ENCODE measurements at places on chromosomes 5 and 9.

- no peak for DNase-seq
Observed at GRCh38 chr5:77250021-77250420, 39.5 kb downstream of the PDE8B start.

DNA sequence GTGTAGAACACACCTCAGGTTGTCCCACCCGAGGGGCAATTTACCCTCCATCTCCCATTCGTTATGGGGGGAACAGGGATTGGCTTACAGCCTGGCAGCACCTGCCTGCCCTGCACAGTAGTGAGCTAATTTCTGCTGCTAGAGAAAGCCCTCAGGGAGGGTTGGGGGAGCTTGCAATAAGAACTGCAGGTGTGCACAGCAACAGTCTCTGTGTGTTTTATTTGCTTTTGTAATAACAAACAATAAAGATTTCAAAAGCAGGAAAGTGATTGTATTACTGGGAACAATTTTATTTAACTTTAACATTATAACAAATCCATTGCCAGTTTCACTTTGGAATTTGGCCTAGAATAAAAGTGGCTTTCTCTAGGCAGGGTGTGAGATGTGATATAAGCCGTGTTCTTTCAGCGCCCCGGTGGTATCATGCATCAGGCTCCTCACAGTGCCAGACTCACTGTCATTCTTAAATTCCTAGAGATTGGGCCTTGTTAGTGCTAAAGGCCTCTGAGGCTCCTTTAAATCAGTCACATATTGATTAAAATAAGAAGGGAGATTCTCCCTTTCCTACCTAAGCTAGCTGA is 81.1 kb downstream of the RMI1 start:
- no peak for DNase-seq

- DNase-seq = no peak
Observed at GRCh38 chr9:88651682-88652633, 117.0 kb downstream of the NXNL2 start.

GRCh38 chr5:132013006-132013689 is 1.7 kb upstream of the ACSL6 start:
- no peak for DNase-seq

- DNase-seq = no peak
Observed at GRCh38 chr5:9500625-9501024, 45.2 kb downstream of the SEMA5A start.

DNA sequence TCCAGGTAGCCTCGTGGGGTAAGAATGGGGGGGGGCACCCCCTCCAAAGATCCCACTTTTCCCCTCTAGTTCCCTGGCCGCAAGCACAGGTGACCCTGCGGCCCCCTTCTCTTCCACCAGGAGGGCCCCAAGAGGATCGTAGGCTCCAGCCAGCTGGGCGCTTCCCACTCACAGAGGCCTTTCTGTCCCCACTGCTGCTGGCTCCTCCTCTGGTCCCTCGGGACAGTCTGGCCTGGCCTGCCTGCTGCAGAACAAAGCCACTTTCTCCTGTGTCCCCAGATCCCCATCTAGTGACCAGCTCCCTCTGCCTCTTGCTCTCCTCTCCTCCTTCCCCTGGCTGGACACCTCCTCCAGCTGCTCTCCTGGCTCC is 534 bp upstream of the SAPCD2 start:
- DNase-seq = no peak

DNA sequence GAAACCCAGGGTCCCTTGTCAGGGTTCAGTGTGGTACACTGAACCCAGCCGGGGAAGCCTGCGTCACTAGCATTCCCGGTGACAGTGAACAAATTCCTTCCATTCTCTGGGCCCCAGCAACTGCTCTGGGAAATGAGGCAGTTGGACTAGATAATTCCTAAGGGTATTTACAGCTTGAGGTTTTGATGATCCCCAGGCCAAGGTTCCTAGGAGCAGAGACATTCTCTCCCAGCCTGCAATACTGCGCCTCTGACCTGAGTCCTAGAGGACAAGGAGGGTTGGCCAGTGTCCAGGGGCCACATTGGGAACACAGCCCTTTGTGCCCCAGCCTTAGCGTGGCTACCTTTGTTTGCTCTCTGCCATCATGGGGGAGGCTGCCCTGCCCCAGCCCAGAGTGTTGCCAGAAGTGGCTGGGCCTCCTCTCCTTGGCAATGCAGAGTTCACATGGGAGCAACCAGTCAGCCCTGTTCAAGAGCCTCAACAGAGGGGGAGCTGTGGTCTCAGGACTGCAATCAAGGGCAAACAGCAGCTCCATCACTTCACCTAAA is 178.2 kb downstream of the SEC61B start:
- no peak for DNase-seq

DNA sequence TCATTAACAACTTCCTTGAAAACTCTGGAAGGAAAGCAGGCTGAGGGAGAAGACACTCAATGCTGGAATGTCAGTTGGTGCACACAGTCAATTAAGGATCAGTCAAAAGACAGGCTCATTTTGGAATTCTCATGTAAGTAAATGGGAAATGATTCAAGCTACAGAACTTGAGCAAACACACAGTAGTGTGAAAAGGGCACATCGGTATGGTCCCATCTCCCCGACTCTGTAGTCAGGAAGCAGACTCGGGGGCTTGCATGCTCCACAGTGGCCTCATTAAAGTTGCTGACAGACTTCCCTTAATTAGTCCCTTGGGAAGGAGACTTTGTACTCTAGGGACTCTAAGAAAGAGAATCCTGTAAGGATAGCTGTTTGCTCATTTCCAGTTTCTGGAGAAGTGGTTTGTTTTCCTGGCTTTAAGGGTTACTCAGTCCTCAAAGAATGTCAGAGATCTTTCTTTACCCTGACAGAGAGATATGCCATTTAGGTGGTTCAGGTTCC is 339.2 kb downstream of the ADAMTS6 start:
- no peak for DNase-seq

DNA sequence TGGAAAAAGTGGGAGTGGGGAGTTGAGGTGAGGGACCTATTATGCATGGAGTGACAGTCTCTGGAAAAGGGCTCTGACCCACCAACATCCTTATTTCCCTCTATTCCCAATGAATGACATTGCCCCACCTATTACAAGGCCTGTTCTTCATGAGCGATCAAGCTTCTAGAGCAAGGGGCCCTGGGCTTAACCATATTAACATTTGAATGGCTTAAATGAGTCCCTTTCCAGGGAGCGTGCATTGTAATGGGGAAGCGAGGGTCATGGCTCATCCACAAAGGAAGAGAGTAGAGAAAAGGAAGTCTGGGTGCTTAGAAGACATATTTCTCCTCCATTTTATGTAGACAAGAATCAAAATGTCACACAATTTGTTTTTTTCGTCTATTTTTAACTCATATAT is 255.5 kb downstream of the CAAP1 start:
- DNase-seq = no peak

DNA sequence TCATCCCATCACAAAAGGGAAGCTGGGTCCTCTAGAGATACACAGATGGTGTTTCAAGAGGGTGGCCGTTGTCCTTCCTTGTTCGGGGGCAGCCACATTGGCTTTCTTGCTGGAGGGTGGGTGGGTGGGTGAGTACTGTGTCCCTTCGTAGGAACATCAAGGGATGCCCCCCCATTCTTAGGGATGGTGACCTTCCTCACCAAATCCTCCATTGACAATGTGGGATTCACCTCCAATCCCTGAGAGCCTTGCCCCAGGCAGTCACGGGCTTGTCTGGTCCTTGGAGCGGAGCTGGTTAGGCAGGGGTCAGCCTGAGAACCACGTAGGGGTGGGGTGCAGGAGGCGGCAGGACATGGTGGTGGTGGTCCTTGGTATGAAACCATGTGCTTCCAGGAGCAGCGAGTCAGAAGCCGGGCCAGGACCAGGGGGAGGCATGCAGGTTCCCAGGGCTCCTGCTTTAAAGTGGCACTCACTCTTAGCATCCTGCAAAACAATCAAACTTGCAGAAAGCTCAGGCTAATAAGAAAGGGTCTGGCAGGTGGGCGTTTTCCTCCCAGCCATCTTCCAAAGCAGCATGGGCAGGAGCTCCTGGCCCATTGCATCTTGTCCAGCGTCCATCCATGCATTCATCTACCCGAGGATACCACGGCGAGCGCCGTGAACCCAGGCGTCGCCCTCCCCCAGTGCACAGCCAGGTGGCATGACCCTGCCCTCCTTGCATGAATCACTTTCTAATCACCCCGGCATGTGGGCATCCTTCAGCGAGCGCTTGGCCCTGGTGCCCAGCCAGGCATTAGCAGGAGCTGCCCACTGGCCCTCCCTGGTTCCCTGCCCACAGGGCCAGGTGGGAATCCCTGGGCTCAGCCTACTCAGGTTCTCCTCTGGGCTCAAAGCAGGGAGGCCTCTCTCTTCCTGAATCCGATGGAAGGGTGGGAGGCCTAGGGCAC is 76.4 kb downstream of the NTNG2 start:
- DNase-seq = no peak

DNA sequence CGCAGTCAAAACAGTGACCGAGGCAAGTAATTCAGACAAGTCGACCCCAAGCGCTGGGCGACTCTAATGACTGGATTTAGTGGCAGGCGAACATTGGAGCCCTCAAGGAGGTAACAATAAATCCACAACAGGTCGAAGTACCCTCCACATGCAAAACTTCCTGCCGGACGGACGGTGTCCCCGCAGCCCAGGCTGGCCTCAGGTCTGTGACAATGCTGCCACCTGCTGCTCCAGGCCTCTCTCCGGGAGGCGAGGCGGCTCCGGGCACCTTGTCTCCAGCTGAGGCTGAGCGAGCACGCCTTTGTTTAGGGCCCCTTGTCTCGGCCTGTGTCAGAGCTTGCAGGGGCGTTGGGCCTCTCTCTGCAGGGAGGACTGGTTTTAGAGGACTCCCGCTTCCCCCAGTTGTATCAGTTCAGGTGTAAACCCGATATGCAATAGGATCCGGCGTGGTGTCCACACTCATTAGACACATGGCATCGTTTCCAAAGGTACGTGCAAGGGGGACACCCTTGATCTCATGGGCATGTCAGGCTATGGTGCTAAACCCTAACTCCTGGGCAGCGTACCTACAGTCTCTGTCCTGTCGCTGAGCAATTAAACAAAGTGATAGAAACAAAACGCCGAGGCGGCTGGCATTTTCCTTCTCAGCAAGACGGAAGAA is 628.0 kb upstream of the ADAMTS16 start:
- no peak for DNase-seq

DNA sequence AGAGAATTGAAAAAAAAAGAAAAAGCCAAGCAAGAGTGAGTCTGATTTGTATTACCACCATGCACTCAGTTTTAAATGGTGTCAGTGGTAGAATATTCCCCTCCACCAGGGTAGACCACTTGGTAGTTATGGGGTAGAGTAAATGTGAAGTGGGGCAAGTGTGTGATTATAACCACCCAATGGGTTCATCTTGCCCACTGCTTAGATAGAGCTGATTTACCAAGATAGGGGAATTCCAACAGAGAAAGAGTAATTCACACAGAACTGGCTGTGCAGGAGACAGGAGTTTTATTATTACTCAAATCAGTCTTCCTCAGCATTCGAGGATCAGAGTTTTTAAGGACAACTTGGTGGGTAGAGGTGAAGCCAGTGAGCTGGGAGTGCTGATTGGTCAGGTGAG is 113.3 kb upstream of the RAI14 start:
- DNase-seq = no peak

- no peak for DNase-seq
Observed at GRCh38 chr9:14989811-14990210, 79.6 kb upstream of the FREM1 start.

DNA sequence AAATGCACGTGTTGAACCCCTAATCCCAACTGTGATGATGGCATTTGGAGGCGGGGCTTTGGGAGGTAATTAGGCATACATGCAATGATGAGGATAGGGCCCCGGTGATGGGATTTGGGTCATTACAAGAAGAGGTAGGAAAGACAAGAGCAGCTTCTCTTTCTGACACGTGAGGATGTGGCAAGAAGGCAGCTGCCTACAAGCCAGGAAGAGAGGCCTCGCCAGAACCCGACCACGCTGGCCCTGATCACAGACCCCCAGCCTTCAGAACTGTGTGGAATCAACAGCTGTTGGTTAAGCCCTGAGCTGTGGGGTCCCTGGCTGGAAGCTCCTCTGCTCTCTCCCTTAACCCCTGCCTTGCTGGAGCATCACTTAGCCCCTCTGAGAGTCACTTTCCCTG is 57.5 kb downstream of the COL23A1 start:
- DNase-seq = no peak

DNA sequence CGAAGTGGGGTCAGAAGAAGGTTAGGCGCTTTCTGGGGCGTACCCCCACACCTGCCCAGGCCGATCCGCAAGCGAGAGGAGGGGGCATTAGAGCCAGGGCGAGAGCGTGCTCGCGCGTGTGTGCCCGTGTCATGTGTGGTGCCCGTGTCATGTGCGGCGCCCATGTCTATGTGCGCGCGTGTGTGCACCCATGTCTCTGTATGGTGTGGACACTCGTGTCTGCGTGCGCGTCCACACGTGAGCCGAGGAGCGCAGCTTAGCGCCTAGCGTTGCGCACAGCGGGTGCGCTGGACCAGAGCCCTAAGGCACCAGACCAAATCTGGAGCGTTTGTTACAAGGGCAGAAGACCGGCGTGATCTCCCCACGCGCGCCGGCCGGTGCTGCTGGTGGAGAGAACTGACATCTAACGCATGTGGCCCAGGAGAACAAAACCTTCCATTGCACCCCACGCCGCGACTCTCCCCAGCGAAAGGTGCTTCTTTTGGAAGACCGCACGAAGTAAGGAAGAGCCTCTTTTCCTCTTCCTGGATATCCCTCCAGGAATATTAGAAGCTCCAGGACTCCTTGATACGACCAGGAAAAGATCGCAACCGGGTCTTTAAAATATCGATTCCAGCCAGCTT is 644 bp downstream of the NIM1K start:
- DNase-seq = no peak

DNA sequence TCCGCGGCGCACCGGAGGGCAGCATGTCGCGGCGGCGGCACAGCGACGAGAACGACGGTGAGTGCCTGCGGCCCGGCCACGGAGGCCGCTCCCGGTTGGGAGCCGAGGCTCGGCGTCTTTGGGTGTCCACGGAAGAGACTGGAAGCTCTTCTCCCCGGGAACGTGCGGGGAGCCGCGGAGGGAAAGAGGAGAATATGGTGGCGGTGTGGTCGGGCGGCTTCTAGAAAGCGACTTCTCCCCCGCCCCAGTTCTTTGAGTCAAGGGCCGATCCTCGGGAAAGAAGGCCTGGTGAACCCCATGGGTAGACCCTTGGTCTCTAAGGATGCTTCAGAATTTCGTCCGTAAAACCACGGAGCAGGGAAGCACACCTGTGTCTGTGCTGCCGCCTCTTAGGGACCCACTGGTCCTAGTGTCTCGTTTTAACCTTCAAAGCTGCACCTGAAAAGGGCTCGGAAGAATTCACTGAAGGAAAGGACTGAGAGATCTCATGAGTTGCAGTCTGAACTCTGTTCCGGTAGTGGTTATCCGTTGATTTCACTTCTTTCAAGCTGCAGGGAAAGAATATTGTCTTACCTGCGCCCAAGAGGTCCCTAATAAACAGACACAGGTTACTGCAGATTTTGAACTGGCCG is 354 bp downstream of the NCBP1 start:
- DNase-seq = no peak

DNA sequence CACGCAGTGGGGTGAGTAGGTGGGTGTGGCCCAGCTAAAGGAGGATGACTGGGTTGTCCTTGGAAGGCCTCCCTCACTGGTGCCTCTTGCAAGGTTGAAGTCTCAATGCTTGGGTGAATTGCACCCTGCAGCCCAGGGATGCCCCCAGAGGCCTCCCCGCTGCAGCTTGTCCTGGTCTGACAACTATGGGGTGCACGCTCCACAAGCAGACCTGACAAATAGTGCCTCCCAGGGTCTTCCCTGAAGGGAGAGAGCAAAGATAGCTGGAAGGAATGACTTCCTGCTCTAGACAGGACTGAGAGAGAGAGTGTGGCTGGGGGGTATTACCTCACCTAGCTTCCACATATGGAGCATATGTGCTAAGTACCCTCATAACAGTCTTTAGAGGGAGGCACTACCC is 1.7 kb downstream of the PSD2 start:
- no peak for DNase-seq

Data from activated CD8-positive, alpha-beta memory T cell treated with anti-CD3 and anti-CD28 coated beads for 1 hour (primary cell).